Activated CD8-positive, alpha-beta memory T cell treated with anti-CD3 and anti-CD28 coated beads for 4 hours (primary cell): ENCODE measurements at places on chromosomes 2 and 18.

DNA sequence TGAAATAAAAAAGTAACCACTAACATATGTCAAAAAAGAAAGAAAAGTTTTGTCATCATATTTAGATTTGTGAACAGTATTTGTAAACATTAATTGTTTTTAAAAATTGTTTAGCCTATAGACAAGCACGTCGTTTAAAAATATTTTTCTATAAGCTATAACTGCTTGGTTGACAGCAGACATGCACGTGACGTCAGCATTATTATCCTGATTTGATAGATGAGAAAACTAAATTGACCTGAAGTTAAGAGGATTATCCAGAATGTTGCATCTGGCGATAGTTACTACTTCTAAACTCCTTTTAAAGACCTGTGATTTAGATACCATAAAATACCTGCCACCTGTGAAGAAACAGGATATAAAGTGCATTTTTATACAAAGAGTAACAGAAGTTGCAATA, 156.9 kb upstream of the BARD1 start:
- no peak for DNase-seq

DNA sequence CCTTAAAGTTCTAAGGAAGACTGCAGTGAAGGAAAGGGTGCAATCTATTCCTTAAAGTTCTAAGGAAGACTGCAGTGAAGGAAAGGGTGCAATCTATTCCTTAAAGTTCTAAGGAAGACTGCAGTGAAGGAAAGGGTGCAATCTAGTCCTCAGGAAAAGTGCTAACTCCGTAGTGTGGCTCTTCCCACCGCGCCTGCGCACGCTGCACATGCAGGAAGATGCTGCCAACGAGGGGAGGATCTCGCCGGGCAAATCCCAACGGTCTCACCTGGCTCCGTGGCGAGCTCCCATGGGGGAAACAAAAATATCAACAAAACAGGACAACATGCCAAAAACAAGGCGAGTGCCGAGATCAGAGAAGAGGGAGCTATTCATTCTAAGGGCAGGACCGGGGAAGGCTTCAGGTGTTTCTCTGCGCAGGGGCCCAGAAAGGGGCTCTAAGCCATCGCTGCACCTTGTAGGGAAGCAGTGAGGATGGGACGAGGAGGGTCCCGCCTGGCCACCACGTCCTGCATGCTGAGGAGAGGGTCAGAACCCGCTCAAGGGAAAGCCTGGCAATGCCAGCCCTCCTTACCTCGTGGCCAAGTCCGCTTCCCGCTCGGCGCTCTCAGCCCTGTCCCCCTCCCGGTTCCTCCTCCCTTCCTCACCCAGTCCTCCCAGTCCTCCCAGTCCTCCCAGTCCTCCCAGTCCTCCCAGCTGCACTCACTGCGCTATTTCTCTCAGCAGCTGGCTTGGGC, 24.5 kb downstream of the TIMM21 start:
- no peak for DNase-seq

GRCh38 chr2:239801404-239802184, 223.5 kb downstream of the NDUFA10 start:
- no peak for DNase-seq

DNA sequence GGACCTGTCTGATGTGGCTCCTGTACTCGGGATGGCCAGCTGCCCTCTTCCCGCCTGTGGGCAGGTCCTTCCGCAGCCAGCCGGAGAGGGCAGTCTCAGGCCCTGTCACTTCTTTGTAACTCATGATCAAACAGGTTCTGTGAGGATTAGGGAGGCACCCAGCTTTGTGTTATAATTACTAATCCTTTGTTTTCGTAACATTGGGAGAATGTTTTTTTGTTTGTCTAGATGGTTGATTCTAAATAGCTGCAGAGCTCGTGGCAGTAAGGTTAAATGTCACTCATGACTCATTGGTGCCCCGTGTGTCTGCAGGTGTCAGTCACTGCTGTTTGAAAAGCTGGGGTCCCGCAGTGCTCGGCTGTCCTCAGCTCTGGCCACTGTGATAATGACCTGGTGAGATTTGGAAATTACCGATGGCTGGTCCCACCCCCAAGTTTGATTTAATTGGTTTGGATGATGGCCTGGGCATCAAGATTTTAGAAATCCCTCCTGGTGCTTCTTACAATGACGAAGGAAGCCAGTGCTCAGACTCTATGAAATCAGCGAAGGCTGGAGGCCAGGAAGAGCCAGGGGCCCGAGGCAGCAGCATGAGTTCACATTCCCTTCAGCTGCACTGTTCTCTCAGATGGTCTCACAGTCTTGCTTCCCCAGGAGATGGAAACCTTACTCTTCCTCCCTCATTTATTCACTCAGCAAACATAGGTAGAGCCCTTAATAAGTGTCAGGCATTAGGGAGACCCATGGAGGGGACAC, 172.8 kb downstream of the VAPA start:
- no peak for DNase-seq

DNA sequence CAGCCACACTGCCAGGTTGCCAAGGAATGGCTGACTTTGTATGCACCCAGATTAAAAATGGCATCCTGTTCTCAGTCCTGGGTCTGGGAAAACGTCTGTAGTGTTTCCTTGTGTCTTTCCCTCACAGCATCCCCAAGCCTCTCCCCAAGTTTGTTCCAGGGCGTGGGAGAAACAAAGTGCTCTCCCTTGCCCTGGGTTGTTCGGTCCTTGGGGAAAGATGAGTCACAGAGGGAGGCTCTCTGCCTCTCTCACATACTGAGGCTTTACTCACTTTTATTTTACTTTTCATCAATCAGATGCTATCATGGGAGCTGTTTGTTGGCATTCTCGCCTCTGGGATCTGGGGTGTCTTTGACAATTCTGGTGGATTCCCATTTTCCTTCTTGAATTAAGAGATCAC, 492.3 kb downstream of the XIRP2 start:
- no peak for DNase-seq

DNA sequence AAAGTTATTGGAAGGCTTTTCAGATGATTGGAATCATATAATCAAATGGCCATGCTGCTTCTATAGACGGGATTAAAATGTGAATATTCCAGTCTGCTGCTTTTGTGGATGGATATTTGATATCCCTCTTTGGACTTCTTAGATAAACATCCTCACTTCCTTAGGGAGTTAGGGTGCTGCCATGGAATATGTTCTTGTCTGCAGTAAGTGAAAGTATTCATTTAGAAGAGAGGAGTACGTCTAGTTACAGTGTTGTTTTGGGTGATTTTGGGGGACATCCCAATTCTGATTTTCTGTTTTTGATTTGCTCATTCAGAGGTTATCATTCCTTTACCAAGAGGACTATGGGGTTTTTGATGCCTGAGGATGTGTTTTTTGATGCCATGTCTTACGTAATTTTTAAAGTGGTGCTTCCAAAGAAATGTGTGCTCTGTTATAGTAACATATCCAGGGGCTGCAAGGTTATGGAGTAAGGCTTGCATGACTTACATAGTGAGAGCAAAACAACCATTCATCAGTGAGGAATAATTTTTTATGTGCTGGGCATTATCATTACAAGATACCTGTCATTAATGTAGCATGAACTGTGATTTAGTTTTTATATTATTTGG, 33.6 kb downstream of the ASXL3 start:
- no peak for DNase-seq

GRCh38 chr18:76982038-76982437, 150.5 kb downstream of the MBP start:
- DNase-seq, result no peak

- peak; percentile 88 for DNase-seq
These were observed 1.2 kb downstream of the SP3 start for GRCh38 chr2:173963817-173964564.

GRCh38 chr2:26580151-26580550, 61.0 kb downstream of the CIB4 start:
- DNase-seq, result no peak

GRCh38 chr2:1613078-1613445, 131.3 kb downstream of the PXDN start:
- no peak for DNase-seq

- DNase-seq, result no peak
These were observed 91.5 kb upstream of the LPIN2 start for GRCh38 chr18:3104190-3105054.

DNA sequence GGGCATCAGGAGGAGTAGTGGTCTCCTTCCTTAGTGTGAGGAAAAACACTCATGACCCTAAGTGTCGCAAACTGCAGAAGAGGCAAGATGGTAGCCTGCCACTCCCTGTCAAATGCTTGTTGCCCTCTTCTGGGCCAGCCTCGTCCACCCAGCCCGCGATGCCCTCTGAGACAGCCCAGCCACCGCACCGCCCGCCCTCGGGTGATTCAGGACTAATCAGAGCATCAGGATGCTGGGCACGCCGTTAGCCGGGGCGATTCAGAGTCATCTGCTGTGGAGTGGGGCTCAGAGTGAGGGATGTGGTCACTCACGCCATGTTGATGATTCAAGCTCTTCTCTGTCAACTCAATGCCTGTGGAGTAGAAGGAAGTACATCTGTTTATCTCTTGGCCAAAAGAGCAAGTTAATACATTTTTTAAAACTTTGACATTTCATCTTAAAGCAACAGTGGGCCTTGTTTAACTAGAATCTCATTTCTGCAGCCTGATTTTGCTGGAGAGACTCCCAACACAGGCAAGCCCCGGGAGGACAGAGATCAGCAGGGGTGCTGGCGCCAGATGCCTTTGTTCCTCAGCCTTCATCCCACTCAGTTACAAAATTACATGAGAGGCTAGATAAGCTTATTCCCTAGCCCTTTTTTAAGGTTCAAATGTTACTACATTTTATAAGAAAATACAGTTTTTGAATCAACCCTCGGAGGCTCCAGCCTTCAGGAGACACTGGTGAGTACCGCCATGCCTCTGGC, 79.0 kb downstream of the TMEM18 start:
- DNase-seq, result no peak

DNA sequence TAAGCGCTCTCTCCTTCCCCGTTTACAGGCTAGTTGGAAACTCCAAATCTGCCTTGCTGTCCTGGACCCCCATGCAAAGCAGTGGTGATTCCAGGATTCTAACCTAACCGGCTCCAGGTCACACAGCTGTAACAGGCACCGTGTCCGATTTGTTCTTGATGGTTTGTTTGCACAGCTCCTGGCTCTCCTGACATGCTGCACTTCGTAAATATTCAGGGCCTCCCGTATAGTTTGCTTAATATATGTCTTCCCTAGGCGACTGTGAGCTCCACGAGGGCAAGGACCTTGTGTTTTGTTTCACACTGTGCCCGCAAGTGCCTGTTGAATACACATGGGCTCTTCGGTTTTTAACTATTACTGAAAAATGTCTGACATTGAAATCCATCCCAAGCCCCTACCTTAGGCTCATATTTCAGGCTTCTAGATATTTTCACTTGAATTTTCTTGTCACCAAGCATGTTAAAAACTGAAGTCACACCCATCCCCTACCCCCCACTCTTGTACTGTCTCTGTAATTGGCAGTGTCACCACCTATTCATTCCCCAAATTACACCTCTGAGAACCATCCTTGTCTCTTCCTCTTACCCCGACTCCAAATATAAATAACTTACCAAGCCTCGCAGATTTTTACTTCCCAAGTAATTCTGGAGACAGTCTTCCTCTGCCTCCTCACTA, 1.0 kb upstream of the PUM2 start:
- DNase-seq, result no peak
